Naive thymus-derived CD8-positive, alpha-beta T cell (primary cell): ENCODE measurements at places on chromosomes 1 and 21.

DNA sequence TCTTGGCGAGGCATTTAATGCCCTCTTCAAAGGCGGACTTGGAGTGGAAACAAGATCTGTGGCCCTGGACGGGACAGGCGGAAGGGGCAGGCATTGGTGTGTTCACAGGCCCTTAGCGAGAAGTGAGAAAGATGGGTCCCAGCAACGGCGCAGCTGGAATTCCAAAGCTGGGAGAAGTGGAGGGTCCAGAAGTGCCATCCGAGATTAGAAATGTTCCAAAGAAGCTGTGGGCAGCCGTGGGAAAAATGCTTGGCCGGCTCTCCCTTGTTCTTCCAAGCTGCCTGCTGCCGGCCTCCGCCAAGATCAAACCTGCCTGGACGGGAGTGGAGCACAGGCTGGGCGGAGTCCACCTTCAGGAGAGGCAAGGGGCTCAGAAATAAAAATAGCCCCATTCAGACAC lies 69.4 kb upstream of the ACTRT2 start:
- H3K27ac ChIP-seq = no peak overlapping the region
- H3K36me3 ChIP-seq = no peaks in the 10 kb centered on the region
- H3K4me3 ChIP-seq = no peak overlapping the region
- peaks cover 31% of the 10 kb centered on the region for H3K4me1 ChIP-seq
- DNase-seq = no peak

DNA sequence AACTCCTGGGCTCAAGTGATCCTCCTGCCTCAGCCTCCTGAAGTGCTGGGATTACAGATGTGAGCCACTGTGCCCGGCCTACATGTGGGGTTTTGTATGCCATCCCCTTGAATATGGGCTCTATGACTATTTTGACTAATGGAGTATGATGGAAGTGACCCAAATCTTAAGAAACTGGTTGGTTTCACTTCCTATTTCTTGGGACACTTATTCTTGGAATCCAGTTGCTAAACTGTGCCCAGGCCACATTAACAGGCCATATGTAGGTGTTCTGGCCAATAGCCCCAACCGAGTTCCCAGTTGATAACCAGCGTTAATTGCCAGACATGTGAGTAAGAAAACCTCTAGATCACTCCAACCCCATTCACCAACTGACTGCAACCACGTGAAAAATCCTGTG lies 36.3 kb upstream of the CLIC4 start:
- H3K4me3 ChIP-seq = no peak overlapping the region
- H3K4me1 ChIP-seq = peaks cover 11% of the 10 kb centered on the region
- H3K36me3 ChIP-seq = no peaks in the 10 kb centered on the region
- no peaks in the 10 kb centered on the region for H3K27me3 ChIP-seq
- no peak overlapping the region for H3K27ac ChIP-seq
- no peak for DNase-seq

- DNase-seq = no peak
- H3K36me3 ChIP-seq = peaks cover 36% of the 10 kb centered on the region
- H3K4me1 ChIP-seq = peaks cover 10% of the 10 kb centered on the region
- peak overlapping the region; percentile 39 for H3K27ac ChIP-seq
Measured at GRCh38 chr1:20496241-20496661, 10.2 kb upstream of the CAMK2N1 start.

GRCh38 chr1:159646687-159647086 lies 59.1 kb downstream of the APCS start:
- peaks cover 13% of the 10 kb centered on the region for H3K36me3 ChIP-seq
- H3K4me3 ChIP-seq = no peak overlapping the region
- DNase-seq = no peak
- no peak overlapping the region for H3K27ac ChIP-seq

DNA sequence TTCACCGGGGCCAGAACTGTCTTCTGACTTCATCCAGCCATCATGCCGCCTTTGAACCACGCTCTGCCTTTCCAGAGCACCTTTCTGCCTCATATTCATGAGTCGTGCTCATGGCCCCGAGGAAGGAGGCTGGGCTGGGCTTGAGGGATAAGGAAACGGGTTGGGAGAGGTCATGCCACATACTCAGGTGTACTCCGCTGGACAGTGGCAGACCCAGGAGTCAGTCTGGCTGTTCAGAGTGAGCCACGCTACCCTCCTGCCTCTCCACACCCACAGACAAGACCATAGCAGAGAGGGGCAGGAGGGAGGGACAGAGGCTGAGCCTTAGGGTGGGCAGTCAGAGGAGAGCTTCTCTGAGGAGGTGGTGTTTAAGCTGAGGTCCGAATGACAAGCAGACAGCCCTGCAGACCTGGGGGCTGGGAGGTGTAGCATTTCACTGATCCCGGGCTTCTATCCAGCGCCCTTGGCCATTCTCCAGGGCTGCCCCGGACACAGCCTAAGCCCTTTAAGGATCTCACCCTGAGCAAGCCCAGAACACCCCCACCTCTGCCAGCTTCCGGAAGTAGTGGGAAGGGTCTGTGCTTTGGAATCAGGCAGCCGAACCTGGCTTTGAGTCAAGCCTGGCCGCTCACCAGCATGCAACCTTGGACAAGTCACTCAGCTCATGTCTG lies 102.3 kb downstream of the LACTBL1 start:
- H3K4me3 ChIP-seq = no peak overlapping the region
- H3K36me3 ChIP-seq = no peaks in the 10 kb centered on the region
- no peak overlapping the region for H3K27ac ChIP-seq
- H3K4me1 ChIP-seq = no peaks in the 10 kb centered on the region

DNA sequence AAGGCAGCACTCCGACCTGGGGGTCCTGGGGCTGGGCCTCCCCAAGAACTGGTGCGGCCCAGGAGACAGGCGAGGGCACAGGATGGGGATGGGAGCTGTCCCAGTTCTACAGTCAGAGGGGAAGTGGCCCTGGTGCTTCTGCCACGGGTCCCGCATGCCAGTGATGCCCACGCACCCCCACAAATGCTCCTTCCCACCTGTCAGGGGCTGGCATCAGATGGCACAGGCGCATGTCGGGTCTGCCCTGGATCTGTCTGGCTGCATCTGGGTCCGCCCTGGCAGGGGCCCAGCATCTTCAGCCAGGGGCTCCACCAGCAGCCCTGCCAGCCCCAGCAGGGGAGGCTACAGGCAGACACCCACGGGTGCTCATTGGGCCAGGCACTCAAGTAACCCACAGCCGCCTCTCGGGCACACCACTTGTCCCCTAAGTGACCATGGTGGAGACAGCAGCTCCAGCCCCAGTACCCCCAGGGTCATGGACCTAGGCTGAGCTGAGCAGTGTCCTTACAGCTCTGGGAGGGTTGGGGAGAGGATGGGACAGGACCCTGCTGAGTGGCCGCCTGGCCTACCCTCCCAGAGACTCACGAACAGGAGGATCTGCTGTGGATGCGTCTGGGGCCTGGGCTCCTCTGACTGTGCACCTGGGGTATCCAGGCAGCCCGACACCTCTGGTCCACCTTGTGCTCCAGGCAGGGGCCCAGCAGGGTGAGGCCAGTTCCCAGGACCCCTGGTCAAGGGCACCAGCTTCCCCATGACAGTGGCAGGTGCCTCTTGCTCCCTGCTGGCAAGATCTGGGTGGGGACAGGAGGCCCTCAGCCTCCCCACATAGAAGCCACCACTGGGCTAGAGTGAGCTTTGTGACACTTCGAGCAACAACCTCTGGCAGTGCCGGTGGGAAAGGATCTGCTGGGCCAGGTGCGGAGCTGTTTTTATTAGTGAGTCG lies 5.4 kb downstream of the SMIM1 start:
- H3K27ac ChIP-seq = no peak overlapping the region
- H3K36me3 ChIP-seq = peaks cover 4% of the 10 kb centered on the region
- no peaks in the 10 kb centered on the region for H3K27me3 ChIP-seq
